ENCODE measurements at places on chromosomes 6 and 20.

GRCh38 chr20:59040667-59041066 lies 1.9 kb downstream of the PRELID3B start:
- no peak for DNase-seq

- no peak for DNase-seq
Observed at GRCh38 chr6:96925290-96925687, 761 bp downstream of the KLHL32 start.

GRCh38 chr6:89689732-89690131 lies 51.2 kb upstream of the LYRM2 start:
- DNase-seq: no peak

GRCh38 chr20:62938105-62938888 lies at the start of gene GID8:
Gene GID8 (plus strand): TSS chr20:62938147. CDS start chr20:62941503, 3,356 bp downstream.
- no peak for DNase-seq

- DNase-seq: no peak
Observed at GRCh38 chr6:158646023-158646910, 1.7 kb upstream of the DYNLT1 start.
